ENCODE measurements at places on chromosomes 13 and 19. TPM values are rescaled to one million over a fixed set of nuclear protein-coding genes. Genes with fewer than 3 reads are reported as not detected.

The PTGER1 gene
- total RNA-seq = not detected

- DNase-seq = peak; percentile 90
These were observed at the start of gene MAP2K2 for GRCh38 chr19:4123615-4124568. TSS of gene MAP2K2 (minus strand) at chr19:4124122. CDS start at chr19:4123875, 247 bp downstream.

DNA sequence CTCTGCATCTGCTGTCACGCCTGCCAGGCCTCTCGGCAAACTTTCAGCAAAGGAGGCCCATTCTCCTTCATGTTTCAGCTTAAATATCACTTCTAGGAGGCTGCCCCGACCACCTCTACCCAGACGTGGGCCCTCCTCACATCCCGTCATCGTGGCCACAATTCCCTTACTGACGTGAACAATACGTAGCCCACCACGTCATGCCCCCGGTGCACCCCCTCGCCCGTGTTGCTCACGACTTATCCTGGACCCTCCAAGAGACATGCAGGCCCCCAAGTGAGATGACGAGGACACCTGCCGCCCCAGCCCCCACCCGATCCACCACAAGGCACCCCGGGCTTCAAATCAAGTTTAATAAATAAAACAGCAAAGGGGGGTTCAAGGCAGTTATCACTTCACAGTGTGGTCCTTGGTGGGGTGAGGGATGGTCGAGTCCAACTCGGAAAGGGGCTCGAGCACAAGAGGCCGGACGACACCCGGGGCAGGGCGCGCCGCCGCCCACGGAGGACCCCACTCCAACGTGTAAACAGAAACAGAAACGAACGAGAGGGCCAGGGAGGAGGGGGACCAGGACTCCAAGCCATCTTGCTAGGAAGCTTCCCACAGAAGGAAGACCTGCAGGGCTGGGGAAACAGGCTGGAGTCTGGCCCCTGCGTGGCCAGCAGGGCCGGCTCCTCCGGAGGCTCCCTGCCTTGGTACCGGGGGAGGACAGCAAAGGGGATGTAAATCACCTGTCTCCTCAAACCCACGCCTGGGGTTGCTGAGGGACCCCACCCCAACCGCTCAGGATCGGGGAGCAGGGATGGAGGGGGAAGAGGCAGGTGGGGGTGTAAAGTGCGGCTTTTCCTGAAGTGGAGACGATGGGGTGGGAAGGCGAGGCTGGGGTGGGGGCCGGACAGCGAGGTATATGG lies 14.3 kb upstream of the PLPP2 start:
- DNase-seq = no peak

GRCh38 chr13:28611654-28612131 lies 47.2 kb upstream of the POMP start:
- DNase-seq = no peak

GRCh38 chr19:6768236-6768785 lies 1.1 kb upstream of the SH2D3A start:
- DNase-seq = peak; percentile 52

The LRRC8E gene
- 0.57 TPM for total RNA-seq

DNA sequence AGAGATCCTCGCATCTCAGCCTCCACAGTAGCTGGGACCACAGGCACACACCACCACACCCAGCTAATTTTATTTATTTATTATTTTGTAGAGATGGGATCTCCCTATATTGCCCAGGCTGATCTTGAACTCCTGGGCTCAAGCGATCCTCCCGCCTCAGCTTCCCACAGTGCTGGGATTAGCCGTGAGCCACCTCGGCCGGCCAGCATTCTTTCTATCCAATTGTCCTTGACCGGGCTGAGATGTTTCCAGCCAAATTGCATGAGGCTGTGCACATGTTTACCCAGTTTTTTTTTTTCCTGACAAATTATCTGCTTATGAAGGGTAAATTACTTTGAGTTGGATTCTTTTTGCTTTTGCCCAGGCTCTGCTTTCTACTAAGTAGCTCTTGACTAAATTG lies 28.2 kb downstream of the UNC13A start:
- DNase-seq = no peak

- no peak for DNase-seq
These were observed 23.7 kb downstream of the VSTM1 start for GRCh38 chr19:54040003-54040402.

GRCh38 chr13:40016953-40017660 lies 361.6 kb downstream of the COG6 start:
- DNase-seq = no peak

- no peak for DNase-seq
These were observed 35.1 kb upstream of the ZNF808 start for GRCh38 chr19:52492201-52492993.

The LIM2 gene
- total RNA-seq = not detected

- DNase-seq = peak; percentile 90
These were observed 5.4 kb downstream of the RNU6-9 start for GRCh38 chr19:898663-899062.

GRCh38 chr13:26762745-26763345 lies 2.3 kb upstream of the GPR12 start:
- DNase-seq = no peak

DNA sequence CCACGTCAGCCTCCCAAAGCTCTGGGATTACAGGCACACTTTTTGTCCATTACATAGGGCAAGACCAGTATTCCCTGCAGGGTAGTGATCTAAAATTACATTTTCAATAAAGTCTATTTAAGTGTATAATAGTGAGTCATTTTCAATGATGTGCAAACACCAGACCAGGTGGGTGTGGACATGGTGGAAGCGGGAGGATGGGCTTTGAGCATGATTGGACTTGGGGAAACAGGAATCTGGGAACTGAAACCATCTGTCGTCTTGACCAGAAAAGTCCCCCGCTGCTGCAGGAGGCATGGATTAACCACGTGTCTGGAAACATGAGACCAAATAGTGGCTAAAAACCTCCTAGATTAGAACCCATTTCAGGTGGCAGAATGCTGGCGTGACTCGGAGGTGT lies 4.9 kb downstream of the FXYD3 start:
- no peak for DNase-seq

DNA sequence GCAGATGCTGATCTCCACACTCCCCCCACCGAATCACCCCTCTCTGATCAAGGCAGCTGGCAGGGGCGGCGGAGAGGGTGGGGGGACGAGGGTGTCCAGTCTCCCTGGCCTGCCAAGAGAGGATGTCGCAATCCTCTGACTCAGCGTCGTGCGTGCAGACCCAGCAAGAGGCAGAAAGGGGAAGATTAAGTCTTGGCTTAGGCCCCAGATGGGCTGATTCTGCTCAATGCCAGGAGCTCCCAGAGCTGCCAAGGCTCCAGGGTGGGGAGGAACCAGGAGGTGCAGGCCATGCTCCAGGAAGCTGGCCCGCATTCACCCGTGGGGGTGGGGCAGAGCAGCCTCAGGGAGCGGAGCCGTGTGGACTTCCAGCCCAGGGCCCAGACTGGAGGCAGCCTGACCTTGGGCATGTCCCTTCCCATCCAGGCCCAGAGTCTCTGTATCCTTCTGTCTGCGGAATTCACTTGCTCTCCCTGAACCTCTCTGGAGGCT lies 6.6 kb upstream of the BCL3 start:
- DNase-seq = peak; percentile 98

The SIGLEC10 gene
- total RNA-seq = 0.53 TPM

The SYNGR4 gene
- total RNA-seq = not detected

The EPSTI1 gene
- total RNA-seq = 8.8 TPM

GRCh38 chr13:45367358-45367757 lies 26.4 kb upstream of the TPT1 start:
- peak; percentile 84 for DNase-seq
